ENCODE measurements at places on chromosomes 7 and 10. TPM values are rescaled to one million over a fixed set of nuclear protein-coding genes. Genes with fewer than 3 reads are reported as not detected.
A peak's percentile ranks its signal among the peaks of the same experiment; 100 is the strongest.

- H3K4me3 ChIP-seq: no peak overlapping the region
- no peak overlapping the region for H3K27ac ChIP-seq
- H3K4me1 ChIP-seq: no peaks in the 10 kb centered on the region
- no peaks in the 10 kb centered on the region for H3K36me3 ChIP-seq
- H3K27me3 ChIP-seq: no peaks in the 10 kb centered on the region
- peak; percentile 4 for DNase-seq
Measured at GRCh38 chr7:19558527-19558926, 150.3 kb downstream of the POLR1F start.

- peaks cover 3% of the 10 kb centered on the region for H3K27me3 ChIP-seq
- DNase-seq: no peak
Measured at GRCh38 chr10:12556039-12556438, 206.7 kb downstream of the CAMK1D start.

DNA sequence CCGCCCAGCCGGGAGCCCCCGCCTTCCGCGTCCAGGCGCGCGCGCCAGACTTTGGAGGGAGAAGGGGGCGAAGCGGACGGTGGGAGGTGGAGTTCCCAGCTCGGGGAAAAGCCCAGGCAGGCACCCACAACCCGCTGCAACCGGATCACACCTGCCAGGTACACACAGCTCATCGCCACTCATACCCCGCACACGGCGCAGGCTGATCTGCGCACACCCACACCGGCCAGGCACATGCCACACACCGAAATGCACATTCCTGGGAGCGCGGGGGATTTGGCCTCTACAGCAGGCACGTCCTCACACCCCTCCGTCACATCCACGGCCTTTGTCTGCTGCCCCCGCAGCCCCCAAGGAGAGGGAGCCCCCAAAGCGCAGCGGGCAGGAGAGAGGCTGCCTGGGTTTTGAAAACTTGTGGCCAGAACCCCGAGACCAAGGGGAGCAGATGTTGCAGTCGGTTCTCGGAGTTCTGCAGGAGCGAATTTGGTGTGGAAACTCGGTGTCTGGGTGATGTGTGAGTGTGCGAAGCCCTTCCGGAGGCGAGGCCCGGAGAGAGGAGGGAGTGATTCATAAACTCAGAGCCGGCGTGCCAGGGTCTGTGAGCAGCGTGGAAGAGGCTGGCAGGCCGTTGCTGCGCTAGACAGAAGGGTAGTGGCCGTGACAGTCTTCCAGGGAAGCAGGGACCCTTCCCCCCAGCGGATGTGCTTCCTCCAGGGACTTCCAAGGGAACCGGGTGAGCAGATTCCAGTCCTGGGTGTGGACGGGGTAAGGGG is 734 bp downstream of the CHST3 start:
- no peaks in the 10 kb centered on the region for H3K36me3 ChIP-seq
- H3K27ac ChIP-seq: peak overlapping the region; percentile 74
- peak; percentile 76 for DNase-seq
- no peaks in the 10 kb centered on the region for H3K27me3 ChIP-seq
- peaks cover 13% of the 10 kb centered on the region for H3K4me1 ChIP-seq

DNA sequence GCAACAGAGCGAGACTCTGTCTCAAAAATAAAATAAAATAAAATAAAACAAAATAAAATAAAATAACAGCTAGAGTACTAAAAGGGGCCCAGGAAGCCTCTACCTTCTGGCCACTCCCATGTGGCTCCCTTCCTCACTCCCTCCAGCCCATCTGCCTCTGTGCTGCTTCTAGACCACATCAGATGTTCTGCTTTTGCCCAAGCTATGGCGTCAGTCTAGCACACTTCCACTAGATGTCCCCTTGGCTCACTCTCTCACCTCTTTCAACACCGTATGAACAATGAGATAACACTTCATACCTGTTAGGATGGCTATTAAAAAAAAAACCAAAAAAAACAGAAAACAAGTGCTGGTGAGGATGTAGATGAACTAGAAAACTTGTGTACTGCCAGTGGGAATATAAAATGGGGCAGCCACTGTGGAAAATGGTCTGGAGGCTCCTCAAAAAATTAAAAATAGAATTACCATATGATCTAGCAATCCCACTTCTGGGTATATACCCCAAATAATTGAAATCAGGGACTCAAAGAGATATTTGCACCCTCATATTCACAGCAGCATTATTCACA is 132.3 kb downstream of the ARHGAP22 start:
- no peaks in the 10 kb centered on the region for H3K36me3 ChIP-seq
- H3K4me1 ChIP-seq: peaks cover 14% of the 10 kb centered on the region
- H3K4me3 ChIP-seq: no peak overlapping the region
- H3K27ac ChIP-seq: no peak overlapping the region
- H3K27me3 ChIP-seq: no peaks in the 10 kb centered on the region
- DNase-seq: no peak

- no peaks in the 10 kb centered on the region for H3K36me3 ChIP-seq
- no peaks in the 10 kb centered on the region for H3K4me1 ChIP-seq
- H3K4me3 ChIP-seq: no peak overlapping the region
- no peak overlapping the region for H3K27ac ChIP-seq
- DNase-seq: no peak
- H3K27me3 ChIP-seq: peaks cover 18% of the 10 kb centered on the region
Measured at GRCh38 chr10:28366994-28367393, 64.1 kb upstream of the MPP7 start.

- peaks cover 2% of the 10 kb centered on the region for H3K27me3 ChIP-seq
- no peak overlapping the region for H3K27ac ChIP-seq
- H3K36me3 ChIP-seq: no peaks in the 10 kb centered on the region
- peak; percentile 10 for DNase-seq
Measured at GRCh38 chr7:98613601-98614425, 3.3 kb upstream of the NPTX2 start.

GRCh38 chr10:103278537-103278823 is 1.5 kb downstream of the INA start:
- DNase-seq: no peak
- peaks cover 24% of the 10 kb centered on the region for H3K27me3 ChIP-seq
- no peak overlapping the region for H3K4me3 ChIP-seq
- no peaks in the 10 kb centered on the region for H3K36me3 ChIP-seq
- peaks cover 9% of the 10 kb centered on the region for H3K4me1 ChIP-seq

DNA sequence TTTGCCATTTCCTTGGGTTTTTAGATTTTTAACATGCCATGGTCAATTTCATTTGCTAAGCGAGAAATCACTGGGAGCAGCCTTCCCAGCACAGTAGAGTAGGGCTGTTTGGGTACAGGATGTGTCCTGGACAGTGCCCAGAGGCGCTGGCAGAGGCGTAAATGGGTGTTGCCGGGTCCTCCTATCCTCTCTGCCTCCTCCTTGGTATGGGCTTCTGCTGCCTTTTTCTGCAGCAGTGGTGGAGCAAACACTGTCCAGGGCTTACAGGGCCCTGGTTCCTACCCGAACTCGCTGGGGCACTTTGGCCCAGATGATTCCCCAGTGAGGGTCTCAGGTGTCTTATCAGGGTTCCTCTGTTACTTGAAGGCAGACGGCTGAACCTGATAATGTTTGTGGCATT is 298.3 kb downstream of the RPS24 start:
- H3K27me3 ChIP-seq: peaks cover 2% of the 10 kb centered on the region
- H3K36me3 ChIP-seq: no peaks in the 10 kb centered on the region
- no peak for DNase-seq
- H3K4me3 ChIP-seq: no peak overlapping the region
- H3K27ac ChIP-seq: no peak overlapping the region

GRCh38 chr7:20237464-20238193 is 20.4 kb upstream of the MACC1 start:
- peaks cover 9% of the 10 kb centered on the region for H3K4me1 ChIP-seq
- H3K27ac ChIP-seq: no peak overlapping the region
- DNase-seq: no peak
- H3K27me3 ChIP-seq: no peaks in the 10 kb centered on the region

DNA sequence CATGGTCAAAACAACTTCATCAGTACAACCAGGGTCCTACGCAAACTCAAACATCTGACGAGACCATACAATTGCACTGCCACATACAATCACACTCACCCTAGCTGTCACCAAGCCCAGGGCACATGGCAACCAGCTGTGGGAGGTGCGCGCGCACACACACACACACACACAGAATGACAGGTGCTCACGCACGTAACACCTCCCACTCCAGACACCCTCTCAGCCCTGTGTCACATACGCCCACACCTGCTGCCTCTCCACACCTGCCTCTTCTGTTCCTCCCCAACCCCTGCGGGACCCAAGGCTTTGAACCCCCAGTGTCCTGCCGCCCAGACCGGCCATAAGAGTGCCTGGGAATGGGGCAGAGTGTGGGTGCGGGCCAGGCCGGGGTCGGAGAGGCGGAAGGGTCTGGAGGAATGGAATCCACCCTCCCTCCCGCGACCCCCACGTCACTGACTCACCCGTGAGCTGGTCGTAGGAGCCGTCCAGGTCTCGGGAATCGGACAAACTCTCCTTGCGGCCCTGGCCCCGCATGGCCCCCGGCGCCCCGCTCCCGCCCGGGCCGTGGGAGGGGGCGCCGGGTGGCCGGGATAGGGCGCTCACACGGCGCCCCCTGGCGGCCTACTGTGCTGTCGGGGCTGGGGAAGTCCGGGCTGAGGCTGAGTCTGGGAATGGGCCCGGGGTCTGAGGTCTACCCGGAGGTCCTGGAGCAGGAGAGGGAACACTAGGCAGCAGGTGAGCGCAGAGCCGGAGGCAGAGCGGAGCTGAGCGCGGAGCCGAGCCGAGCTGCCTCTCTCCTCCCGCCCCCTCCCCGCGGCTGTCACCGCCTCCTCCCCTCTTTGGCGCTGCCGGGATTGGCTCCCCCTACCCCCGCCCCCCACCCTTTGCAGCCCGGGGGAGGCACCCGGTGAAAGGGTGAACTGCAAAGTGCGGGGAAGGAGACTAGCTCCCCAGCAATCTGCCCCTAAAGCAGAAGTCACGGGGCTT is at the start of gene KCNIP2:
Gene KCNIP2 (minus strand): TSS at position 769 of the 990 bp plus-strand sequence. CDS start 232 bp downstream, at position 537.
- peaks cover 4% of the 10 kb centered on the region for H3K36me3 ChIP-seq
- H3K27ac ChIP-seq: no peak within 1 kb of the TSS
- no peak within 1 kb of the TSS for H3K4me3 ChIP-seq
- no peaks in the 10 kb centered on the region for H3K27me3 ChIP-seq

GRCh38 chr10:115998301-115998700 is 274.7 kb downstream of the GFRA1 start:
- no peak overlapping the region for H3K4me3 ChIP-seq
- H3K4me1 ChIP-seq: no peaks in the 10 kb centered on the region
- peaks cover 14% of the 10 kb centered on the region for H3K27me3 ChIP-seq
- no peak for DNase-seq
- H3K36me3 ChIP-seq: no peaks in the 10 kb centered on the region

DNA sequence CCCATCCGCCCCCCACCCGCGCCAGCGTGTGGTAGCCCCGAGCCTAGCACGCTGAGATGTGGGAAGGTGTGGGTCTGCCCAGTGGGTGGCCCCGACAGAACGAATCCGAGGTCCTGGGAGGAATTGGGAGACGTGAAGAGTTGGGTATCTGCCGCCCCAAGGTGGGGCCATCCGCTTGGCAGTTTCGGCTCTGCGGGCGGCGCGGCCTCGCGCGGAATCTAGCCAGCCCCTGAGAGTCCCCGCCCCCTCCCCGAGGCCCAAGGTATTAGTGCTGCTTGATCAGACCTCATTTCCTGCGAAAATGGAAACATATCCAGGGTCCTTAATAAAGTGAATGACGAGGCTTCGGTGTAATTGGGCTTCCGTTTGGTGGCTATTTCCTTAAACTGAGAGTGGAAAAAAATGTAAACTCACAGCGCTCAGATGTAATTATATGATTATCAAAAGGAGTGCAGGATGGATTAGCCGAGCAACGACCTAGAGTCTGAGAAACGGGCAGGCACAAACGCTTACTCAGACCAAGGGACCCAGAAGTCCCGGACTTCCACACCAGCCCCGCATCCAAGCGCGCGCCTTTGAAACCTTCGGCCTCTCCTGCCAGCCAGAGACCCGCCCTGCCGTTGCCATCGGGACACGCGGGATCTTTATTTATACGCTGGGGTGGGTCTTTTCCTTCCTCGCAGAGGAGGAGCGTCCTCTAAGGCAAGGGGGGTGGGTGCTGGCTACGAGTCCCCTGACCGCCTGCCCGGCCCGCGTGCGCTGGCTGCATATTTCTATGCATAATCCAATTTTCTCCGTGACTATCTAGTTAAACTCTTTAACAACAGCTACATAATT is 12.8 kb downstream of the LBX1 start:
- H3K27ac ChIP-seq: no peak overlapping the region
- H3K4me3 ChIP-seq: no peak overlapping the region
- no peaks in the 10 kb centered on the region for H3K4me1 ChIP-seq
- no peak for DNase-seq
- H3K27me3 ChIP-seq: peaks cover 77% of the 10 kb centered on the region

- H3K27me3 ChIP-seq: no peaks in the 10 kb centered on the region
- H3K4me1 ChIP-seq: peaks cover 7% of the 10 kb centered on the region
- DNase-seq: peak; percentile 18
Measured at GRCh38 chr7:103702454-103702853, 256.4 kb upstream of the SLC26A5 start.

DNA sequence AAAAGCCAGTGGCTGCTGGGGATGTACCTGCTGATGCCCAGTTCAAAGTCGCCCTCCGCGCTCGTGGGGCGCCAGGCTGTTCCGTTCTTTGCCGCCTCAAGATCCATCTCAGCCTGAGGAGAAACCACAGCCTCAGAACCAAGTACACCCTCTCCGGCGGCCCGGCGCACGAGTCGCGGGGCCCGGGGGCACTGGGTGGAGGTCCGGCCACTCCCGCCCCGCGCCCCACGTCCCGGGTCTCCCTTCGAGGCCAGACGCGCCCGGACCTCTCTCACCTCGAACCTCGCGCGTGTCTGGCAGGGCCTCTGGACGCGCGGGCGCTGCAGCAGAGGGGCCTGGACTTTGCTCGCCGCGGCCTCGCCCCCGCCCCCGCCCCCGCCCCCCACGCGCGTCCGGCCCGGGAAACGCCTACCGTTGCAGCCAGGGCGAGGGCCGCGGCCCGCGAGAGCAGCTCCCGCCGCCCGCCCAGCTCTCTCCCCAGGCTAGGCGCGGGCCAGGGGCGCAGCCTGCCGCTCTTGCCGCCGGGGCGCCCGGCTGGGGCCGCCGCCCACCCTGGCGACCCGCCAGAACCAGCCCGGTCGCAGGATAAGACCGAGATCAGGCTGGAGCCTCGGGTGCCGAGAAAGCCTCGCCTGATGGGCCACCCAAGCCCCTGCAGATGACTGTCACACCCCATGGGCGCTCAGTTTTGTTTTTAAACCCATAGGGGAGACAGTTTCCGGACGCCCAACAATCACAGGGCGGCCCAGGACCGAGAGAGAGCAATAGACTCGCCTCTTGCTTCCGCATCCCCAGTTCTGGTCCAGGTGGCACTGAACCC is at the start of gene ABCB4:
Gene ABCB4 (minus strand): TSS at position 322 of the 820 bp plus-strand sequence. CDS start 215 bp downstream, at position 107.
- H3K27ac ChIP-seq: no peak within 1 kb of the TSS
- no peaks in the 10 kb centered on the region for H3K4me1 ChIP-seq
- H3K27me3 ChIP-seq: peaks cover 28% of the 10 kb centered on the region
- DNase-seq: no peak
- no peaks in the 10 kb centered on the region for H3K36me3 ChIP-seq

The SPOCK2 gene
- total RNA-seq: not detected

The GPR26 gene
- total RNA-seq: not detected

The MMP21 gene
- total RNA-seq: not detected

The STAMBPL1 gene
- total RNA-seq: 32.8 TPM

The CFAP70 gene
- 0.18 TPM for total RNA-seq

The CCDC71L gene
- total RNA-seq: 20.6 TPM

Data from IMR-90 (cell line).